CD4-positive, alpha-beta T cell treated with Interferon alpha-2 for 1 hour (primary cell): ENCODE measurements at places on chromosomes 4 and X.

DNA sequence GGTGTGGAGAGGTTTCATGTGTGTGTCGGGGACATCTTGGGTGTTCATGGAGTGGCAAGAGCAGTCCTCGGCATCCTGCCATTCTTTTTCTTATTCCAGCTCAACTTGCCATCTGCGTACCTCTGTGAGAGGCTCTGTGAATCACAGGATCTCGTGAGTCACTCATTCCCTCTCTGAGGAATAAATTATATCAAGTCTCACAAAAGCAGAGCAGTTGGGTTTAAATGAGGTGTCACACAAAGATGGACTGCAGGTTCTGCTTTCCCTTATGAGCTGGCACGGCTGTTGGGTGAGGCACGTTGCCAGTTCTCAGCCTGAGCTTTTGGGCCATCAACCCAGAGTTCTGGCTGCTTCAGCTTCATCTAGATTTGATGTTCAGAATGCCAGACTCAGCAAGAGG, 6.8 kb upstream of the OCIAD2 start:
- DNase-seq, result no peak

DNA sequence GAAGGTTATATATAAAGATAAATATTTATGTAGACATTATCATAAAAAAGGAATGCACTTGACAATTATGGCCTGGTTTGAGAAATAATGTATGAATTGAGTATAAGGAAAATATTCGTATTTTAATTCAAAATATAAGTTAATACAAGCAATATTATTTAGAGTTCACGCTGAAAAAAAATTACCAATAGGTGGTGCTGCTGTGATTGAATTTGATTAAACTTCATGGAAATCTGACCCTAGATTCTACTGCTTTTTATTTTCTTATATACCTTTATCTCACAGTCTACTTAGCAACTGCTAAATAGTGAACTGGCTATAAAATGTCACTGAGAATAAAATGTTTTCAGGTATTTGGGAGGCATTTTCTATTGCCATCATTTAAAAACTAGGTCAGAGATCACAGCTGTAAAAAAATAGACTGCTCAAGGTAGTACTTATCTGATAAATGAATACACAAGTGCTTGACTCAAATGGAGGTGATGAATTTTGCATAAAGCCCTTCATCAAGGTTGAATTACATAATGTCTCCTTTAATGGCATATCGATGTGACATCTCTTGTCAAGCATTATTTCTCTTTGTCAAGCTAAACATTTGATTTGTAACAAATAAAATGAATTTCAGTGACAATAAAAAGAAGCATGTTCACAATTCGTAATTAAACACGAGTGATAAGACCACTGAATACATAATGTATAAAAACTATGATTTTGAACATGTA, 1638.8 kb upstream of the PCDH7 start:
- no peak for DNase-seq

- no peak for DNase-seq
Measured at GRCh38 chr4:89356086-89356485, 48.5 kb upstream of the GPRIN3 start.

- no peak for DNase-seq
Measured at GRCh38 chr4:161522031-161522430, 641.8 kb downstream of the FSTL5 start.

- no peak for DNase-seq
Measured at GRCh38 chr4:125044886-125045285, 269.9 kb upstream of the FAT4 start.

DNA sequence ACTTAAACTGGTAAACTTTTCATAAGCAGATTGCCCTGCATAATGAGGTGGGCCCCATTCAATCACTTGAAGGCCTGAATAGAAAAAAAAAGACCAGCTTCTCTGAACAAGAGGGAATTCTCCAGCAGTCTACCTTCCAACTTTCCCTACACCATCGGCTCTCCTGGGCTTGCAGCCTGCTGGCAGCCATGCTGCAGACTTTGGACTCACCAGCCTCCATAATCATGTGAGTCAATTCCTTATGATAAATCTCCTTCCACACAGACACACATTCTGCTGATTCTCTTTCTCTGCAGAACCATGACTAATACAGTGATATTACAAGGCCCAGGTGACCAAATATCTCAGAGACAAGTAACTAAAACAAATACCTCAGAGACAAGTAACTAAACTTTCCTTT, 113.8 kb upstream of the WDR17 start:
- no peak for DNase-seq

DNA sequence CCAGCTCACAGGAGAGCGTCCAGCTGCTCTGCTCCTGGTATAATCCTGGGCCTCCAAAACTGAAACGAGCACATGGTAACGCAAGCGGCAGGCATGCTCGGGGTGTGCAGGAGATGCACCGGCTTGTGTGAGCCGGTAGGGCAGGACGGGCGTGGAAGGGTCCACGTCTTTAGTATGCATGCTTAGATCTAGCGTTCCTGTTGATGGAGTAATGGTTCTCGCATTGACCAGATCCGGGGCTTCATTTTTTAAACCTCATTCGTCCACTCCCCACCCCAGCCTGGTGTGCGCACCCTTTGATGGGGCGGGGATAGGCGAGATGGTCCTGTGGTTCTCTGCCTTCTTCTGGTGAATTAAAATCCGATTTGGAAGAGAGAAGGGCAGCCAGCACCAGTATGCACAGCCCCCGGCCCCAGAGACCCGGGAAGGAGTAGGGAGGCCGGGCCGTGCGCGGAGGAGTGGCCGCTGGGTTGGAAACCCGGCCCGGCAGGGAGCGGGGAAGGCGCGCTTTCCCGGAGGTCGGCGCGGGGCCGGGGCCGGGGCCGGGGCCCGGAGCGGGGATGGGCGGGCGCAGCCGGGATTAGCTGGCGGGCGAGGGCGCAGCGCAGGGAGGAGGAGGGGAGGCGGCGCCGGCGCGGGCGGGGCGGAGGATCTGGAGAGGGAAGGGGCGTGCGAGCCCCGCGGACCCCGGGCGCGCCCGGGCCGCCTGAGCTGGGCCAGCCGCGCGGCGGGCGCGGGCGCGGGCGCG, 39.9 kb downstream of the FAM149A start:
- DNase-seq, result no peak

DNA sequence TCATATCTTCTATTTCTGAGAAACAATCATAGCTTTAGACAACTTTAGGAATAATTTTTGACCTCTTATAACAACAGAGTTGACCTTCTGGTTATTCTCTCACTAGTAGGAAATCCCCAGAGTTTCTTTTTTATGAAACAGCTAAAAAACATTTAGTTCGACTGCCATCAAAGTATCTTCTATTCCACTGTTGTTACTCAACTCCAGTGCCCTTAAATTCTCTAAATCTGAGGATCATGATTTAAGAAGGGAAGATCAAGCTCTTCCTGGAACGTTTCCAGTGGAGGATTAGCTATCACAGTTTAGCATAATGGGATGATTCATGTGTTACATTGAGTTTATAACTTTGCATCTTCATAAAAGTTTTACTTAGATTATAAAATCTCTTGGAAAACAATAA, 134.9 kb upstream of the VEGFC start:
- DNase-seq, result no peak

- no peak for DNase-seq
Measured at GRCh38 chr4:11004818-11005217, 320.2 kb upstream of the CLNK start.

DNA sequence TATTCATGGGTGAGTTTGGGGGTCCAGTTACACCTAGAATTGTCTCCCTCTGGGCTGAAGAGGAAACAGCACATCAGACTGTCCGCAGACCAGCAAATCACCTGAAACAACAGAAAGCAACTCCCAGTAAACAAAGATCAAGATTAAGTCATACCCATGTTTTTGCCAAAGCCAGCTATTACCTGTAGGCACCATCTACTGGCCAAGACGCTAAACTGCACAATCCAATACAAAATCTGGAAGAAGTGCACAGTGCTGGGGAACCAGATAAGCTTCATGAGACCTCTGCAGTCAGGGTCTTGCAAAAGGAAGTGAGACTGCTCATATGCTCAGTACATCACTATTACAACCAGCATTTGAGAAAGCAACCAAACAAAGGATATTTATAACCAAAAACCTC, 157.5 kb upstream of the ITM2A start:
- DNase-seq, result no peak

DNA sequence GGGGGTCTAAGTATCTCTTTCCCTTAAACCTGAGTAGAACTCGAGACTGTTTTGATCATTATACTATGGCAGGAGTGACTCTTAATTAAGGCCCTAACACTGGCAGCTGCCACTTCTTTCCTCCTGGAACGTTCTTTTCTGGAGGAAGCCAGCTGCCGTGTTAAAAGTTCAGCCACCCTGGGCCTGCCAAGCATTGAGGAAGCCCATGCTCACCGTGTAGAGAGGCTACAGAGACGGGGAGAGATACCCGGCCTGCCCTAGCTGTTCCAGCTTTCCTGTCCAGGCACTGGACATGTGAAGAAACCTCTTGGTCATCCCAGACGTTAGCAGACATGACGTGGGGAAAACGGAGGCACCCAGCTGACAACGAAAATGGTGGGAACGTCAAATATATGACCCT, 274.1 kb downstream of the ARHGAP10 start:
- DNase-seq, result no peak

- no peak for DNase-seq
Measured at GRCh38 chr4:167838686-167839085, 253.7 kb upstream of the ANXA10 start.

- DNase-seq, result no peak
Measured at GRCh38 chr4:162456106-162456505, 292.3 kb upstream of the FSTL5 start.

DNA sequence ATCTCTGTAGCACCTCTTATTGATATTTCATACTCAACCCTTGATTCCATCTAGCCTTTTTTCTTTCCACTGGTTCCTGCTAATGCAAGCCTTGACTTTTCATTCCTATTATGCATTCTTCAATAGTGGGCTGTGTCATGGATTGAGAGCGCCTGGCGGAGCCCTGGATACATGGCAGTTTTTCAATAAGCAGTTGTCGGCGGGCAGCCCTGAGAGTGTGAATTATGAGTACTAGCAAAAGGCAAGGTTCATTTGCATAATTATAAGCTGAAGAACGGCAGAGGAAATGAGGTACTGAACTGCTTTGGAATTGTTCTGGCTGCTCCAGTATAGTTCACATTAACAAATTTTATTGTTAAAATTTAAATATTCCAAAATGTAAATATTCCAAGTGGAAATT, 339.7 kb upstream of the VCX start:
- DNase-seq, result no peak

- DNase-seq, result no peak
Measured at GRCh38 chr4:137701401-137701800, 169.1 kb upstream of the PCDH18 start.

GRCh38 chr4:99716996-99717395, 59.4 kb upstream of the C4orf54 start:
- no peak for DNase-seq

GRCh38 chr4:146640465-146641061, 1.9 kb downstream of the POU4F2 start:
- DNase-seq, result no peak

DNA sequence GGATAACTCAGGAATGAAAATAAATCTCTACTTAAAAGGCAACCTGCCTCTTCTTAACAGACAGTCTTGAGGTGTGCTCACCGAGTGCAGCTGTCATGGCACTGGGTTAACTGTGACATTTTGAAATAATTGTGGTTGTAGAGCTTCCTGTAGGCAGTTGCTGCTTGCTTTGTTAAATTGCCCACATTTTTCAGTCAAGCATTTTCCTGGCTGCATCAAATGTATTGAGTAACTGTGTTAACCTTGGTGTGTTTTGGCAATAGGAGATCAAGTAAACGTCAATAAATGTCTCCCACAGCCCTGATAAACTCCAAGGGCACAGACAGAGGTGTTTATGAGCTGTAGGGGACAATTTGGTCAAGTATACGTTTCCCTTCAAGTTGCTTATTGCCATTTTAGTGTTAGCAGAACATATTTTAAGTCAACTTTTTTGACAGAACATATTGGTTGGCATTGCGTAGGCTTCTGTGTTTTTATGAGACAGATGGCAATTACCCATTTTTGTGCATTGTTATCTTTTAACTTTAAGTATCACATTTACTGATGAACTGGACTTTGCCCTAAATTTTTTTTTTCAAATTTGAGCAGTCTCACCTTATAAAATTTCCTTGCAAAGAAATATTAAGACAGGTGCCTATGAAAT, 527.4 kb downstream of the C4orf33 start:
- no peak for DNase-seq

- DNase-seq, result no peak
Measured at GRCh38 chrX:121298499-121298898, 251.1 kb downstream of the GLUD2 start.

DNA sequence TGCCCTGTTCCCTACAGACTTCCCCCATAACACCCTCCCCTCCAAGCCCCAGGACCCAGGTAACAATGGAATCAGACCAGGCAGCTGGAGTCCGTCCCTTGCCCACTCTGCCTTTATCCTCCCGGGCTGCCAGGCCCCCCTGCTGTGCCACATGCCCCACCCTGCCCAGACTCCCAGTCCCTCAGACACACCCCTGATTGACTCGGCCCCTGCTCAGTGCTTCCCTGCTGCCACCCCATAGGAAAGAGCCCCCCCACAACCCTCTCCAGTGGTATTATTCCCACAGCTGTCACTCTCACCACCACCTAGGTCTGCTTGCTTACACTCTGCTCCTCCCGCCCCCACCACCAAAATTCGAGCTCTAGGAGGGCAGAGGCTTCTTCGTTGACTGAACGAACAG, 4.7 kb upstream of the NAA10 start:
- DNase-seq, result no peak

GRCh38 chrX:63434206-63434605, 83.1 kb upstream of the SPIN4 start:
- DNase-seq, result no peak
